ENCODE measurements at places on chromosomes 7 and 10.

DNA sequence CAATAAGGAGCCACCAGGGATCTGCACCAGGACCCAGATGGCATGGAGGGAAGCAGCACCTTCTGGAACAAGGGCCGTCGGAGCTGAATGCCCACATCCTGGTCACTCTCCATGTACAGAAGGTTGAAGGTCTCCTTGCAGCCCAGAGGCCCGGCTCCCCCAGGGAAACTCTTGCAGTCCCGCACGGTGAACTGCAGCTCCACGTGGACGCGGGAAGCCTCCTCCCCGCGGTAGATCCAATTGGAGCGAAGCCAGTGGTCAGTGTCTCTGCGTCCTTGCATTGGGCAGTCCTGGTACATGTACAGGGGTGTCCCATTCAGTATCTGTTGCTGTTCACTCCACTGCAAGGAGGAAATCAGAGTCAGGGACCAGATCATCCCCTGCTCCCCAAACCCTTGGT is 7.4 kb downstream of the EPHA1 start:
- DNase-seq, result no peak

- peak; percentile 65 for DNase-seq
Measured at GRCh38 chr7:128425850-128426249, 16.1 kb upstream of the IMPDH1 start.

DNA sequence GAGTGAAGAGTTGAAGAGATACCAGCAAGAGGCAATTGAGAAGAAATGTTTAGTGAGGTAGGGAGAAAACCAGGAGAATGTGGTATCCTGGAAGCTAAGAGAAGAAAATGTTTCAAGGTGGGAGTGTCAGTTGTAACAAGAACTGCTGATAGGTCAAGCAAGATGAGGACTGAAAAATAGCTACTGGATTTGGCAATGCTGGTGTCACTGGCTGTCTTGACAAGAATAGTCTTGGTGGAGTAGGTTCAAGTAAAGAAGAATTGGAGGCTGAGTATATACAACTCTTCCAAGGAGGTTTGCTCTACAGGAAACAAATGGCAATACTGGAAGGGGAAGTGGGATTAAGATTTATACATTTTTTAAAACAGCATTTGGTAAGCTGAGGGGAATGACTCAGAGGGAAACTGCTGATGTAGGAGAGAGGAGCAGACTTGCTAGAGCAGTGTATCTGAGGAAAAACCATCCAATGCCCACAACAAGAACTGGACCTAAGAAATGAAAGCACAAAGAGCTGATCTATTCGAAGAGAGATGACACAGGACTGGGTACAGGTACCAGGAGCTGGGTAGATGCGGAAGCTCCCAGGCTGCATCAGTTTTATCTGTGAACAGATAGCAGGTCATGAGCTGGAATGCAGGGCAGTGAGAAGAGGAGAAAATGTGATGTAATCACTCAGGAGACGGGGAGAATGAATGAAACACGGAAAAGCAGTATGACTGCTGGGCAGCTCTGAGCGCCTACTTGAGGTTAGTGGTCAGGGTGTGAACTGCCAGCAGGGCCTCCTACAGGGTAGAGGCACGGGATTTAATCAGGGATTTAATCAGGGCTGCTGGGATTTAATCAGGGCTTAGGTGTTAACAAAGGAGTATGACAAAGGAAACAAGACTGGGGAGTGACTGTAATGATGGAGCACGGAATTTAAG is 34.5 kb downstream of the FAM25A start:
- no peak for DNase-seq

DNA sequence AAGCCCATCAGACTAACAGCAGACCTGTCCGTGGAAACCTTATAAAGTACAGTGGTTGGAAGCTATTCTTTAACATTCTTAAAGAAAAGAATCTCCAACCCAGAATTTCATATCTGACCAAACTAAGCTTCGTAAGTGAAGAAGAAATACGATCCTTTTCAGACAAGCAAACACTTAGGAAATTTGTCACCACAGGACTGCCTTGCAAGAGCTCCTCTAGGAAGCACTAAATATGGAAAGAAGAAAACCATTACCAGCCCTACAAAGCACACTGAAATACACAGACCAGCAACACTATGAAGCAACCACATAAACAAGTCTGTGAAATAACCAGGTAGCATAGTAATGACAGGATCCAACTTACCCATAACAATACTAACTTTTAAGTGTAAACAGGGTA is 177.7 kb upstream of the PRSS1 start:
- no peak for DNase-seq

- no peak for DNase-seq
Measured at GRCh38 chr7:126495733-126496132, 757.0 kb downstream of the GRM8 start.

GRCh38 chr10:114432566-114433093 is 28.3 kb upstream of the AFAP1L2 start:
- no peak for DNase-seq

- peak; percentile 34 for DNase-seq
Measured at GRCh38 chr7:114922652-114923402, 933 bp downstream of the MDFIC start.

DNA sequence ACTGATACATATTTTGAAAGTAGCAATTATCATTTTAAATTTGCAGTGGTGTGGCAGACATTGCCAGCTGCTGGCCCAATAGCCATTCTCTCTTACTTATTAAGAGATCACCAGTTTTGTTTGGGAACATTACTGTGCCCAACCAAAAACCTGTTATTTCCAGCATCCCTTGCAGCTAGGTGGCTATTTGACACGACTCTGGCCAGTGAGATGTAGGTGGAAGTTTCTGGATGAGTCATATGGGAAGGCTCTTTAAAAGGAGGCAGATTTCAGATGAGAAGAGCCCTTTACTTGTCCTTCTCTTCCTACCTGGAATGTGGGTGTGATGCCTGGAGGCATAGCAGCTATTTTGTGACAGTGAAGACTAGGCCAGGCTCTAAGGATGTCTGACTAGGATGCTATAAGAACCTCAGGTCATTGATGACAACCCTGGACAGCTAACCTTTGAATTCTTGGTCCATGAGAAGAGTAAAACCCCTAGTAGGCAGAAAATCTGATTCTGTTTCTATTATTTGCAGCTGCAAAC is 77.9 kb downstream of the CARD11 start:
- no peak for DNase-seq

GRCh38 chr7:154347700-154348266 is 295.6 kb downstream of the DPP6 start:
- DNase-seq, result no peak

- no peak for DNase-seq
Measured at GRCh38 chr10:48287417-48288391, 13.2 kb upstream of the FRMPD2 start.

GRCh38 chr10:75379212-75379724 is 22.3 kb downstream of the ZNF503 start:
- DNase-seq, result no peak

- no peak for DNase-seq
Measured at GRCh38 chr7:2068693-2069471, 163.9 kb downstream of the MAD1L1 start.

GRCh38 chr7:152931633-152932032 is 172.1 kb downstream of the ACTR3B start:
- DNase-seq, result no peak

DNA sequence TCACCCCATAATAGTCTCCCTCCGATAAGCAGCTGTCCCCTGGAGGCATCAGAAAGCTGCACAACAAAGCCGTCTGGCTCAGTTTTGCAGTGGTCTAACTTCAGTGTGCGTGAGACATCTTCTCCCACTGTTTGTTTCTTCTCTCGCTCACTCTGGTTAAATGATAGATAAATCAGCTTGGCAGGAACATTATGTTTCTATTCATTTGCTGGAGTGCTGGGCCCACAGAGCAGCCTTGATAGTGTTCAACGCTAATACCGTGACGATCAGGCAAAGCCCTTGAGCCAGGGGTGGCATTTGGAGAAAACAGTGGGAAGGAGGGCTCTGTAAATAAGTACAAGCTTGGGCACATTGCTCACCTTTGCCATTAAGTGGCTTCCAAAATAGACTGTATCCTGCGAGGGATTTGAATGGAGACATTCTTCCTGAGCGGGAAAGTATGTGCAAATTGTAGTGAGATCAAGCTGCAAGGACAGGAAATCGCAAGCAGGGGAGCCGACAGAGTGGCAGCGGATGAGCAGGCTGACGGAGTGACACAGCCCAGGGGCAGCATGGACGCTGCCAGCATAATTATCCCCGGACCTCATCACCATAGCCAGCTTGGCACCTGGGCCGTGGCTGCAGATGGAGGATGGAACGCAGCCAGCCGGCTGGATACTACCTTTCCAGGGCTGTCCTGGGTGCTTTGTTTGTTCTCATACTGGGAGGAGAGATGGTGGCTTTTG is 256.8 kb upstream of the FZD8 start:
- no peak for DNase-seq

- DNase-seq, result no peak
Measured at GRCh38 chr7:30332549-30332948, 48.2 kb downstream of the ZNRF2 start.

- DNase-seq, result no peak
Measured at GRCh38 chr7:19117870-19118608, 603 bp upstream of the TWIST1 start.

GRCh38 chr7:32089678-32090077 is 19.5 kb upstream of the PDE1C start:
- no peak for DNase-seq

GRCh38 chr10:62112300-62112699 is 156.3 kb downstream of the RTKN2 start:
- DNase-seq, result no peak

DNA sequence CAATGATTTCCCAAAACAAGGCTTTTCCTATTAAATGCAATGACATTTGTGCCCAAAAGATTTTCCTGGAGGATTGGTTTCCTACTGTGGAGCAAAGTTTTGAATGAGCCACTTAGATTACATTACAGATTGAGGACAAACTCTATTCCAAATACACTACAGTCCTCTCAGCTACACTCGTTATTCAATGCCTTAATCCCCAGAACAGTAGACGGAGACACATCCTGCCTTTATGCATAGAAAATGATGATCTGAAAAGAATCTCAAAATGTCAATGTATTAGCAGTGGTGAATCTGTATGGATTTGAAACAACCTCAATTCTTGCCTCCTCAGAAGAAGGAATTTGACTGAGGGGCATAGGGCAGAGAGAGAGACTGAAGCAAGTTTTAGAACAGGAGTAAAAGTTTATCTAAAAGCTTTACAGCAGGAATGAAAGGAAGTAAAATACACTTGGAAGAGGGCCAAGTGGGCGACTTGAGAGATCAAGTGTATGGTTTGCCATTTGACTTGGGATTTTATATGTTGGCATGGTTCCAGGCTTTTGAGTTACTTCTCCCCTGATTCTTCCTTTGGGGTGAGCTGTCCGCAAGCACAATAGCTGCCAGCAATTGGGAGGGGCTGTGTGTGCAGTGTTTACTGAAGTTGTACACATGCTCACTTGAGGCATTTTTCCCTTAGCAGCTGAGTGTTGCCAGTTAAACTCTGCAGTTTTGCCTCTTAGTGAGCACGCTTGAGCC is 891.9 kb upstream of the MBL2 start:
- DNase-seq, result peak; percentile 11

DNA sequence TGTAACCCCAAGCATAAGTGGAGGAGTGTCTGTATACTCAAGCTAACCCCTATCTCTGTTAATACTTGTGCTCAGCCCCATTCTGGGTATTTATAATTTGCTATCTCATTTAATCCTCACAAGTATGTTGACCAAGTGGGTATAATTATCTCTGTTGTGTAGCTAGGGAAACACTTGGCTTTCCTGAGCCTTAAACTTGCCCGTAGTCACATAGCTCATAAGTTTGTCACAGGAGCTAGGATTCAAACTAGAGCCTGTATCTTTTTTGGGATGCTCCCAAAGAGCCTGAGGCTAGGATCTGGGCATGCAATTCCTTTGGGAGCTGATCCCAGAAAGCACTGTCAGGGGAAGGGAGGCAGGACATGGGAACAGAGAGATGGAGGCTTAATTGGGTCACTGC is 377.4 kb downstream of the GALNT17 start:
- DNase-seq, result no peak
